Astrocyte (in vitro differentiated cells and primary cell): ENCODE measurements at places on chromosomes 5 and 9.

DNA sequence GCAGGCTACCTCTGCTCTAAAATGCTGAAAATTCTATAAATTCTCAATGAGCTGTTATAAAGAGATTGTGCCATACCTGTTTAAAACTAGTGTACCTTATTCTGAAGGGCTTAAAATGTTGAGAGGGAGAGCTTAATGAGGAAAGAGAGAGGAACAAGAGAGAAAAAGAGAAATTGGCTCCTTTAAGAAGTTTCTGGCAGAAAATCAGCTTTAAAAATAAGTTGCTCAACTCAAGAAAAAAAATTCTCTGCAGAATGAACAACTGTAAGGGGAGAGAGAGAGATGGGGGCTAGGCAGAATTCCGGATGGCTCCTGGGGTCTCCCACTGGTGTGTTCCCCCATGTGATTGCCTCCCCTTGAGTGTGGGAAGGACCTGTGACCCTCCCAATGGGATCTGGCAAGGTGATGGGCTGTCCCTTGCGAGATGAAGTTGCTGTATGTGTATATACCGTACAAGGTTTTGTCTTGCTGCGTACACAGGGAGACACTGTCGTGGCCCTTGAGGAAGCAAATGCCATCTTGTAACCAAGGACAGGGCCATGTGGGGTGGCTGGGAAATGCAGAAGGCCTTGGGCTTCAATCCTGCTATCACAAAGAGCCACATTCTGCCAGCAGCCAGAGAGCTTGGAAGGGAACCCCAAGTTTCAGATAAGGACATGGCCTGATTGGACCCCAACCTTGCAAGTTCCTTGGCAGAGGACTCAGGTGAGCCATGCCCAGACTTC, 64.3 kb upstream of the S1PR3 start:
- no peak for DNase-seq

DNA sequence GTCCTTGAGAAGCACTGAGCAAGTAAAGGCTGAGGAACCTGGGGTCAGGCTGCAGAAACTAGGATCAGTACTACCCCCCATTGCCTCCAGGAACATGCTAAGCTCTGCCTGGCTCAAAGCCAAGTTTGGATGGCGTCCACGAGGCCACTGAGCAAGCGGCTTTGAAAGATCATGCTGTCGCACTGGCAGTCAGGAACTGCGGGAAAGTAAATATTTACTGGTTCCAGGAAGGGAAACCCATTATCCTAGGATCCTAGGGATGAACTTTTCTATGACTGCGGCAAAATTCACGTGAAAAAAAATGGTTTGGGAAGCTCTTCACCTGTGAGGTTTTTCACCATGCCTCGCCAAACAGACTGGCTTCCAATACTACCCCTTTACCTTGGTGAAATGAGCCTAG, 75.3 kb upstream of the PJA2 start:
- peak; percentile 12 for DNase-seq

- no peak for DNase-seq
Observed at GRCh38 chr5:151683444-151683843, 3.3 kb downstream of the SPARC start.

DNA sequence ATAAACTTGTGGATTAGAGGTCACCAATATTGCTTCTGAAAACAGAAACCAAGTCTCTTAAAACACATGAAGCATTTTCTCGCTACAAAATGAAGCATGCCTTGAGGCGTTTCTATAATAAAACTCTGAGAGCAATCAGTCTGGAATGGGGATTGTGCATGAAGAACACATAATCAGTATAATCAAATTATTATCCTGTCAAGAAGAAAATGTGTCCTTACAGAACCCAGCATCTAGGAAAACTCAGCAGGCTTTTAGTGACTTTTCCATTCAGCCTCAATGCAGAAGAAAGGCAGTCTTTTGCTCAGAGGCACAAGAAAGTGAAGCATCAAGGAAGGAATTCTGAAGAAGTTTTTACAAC, 121.9 kb downstream of the CDH18 start:
- no peak for DNase-seq

DNA sequence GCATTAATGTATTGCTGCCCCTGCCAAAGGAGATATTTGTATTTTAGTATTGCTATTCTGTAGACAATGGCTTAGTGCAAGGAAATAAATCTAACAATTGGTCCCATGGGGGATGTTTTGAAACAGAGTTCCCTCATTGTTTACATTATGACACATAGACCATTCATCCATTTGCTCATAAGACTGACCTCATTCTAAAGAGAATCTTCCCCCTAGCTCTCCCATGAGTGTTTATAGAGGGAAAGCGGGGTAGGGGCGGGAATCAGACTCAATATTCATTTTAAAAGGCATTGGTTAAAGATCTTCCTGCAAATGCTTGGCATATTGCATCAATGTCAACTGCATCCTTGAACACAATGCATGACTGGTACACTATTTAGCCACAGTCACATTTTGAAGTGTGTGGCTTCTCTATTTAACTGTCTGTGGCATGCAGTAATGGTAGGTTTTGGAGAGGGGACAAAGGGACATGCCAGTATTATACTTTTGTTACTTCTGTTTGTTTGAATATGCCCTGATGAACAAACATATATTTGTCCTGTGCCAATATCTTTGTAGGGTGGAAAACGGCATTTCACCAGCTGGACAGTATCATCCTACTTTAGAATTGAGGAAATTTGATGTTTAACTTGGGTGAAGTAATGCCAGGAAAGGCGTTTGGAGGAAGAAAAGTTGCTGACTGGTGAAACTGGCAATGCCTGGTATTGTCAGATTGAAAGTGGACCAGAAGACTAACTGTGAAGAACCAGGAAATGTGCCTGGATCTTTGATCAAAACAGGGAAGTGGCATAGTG, 84.1 kb upstream of the MEGF10 start:
- DNase-seq: peak; percentile 86

DNA sequence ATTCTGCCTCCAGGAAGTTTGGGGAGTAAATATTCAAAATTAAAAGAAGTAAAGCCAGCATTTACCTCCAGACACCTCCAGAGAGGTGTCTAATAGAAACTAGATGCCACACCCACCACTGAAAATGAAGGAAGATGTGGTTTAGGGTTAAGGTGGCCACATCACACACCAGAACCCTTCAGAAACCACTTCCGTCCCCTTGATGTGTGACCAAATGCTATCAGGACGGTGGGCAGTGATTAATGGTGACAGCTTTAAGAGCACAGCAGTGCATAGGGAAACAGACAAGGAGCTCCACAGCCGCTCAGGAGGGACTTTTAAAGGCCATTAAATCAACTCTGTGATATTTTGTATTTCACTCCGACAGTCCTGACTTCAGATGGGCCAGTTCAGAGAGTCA, 295.2 kb downstream of the BRINP1 start:
- no peak for DNase-seq

GRCh38 chr9:250625-251024, 36.0 kb downstream of the DOCK8 start:
- no peak for DNase-seq
